ENCODE measurements at places on chromosomes 2 and 18. TPM values are rescaled to one million over a fixed set of nuclear protein-coding genes. Genes with fewer than 3 reads are reported as not detected.

GRCh38 chr2:165801176-165801575 is 7.1 kb upstream of the GALNT3 start:
- no peak for DNase-seq

DNA sequence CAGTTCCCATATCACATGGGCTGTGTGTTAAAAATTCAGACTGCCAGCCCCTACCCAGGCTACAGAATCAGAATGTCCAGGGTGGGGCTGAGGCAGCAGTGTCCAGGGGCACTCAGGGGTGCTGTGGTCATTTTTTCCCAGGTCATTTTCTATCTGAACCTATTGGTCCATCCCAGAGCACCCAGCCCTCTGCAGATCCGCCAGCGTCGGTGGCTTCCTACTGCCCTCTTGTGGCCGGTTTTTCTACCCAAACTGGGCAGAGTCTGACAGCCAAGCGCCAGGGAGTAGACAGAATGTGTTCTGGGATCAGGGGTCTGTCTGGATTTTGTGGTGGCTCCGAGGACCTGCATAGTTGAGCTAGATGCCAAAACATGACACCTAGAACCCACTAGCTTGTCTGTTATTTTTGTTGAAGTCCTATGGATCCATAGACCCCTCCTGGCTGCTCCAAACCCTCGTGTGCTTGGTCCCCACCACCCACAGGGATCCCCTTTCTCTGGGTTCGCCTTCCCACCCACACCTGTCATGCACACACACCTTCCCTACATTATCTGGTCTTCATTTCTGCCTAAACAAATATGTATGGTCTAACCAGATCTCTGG is 34.1 kb upstream of the RMDN2 start:
- peak; percentile 78 for DNase-seq

DNA sequence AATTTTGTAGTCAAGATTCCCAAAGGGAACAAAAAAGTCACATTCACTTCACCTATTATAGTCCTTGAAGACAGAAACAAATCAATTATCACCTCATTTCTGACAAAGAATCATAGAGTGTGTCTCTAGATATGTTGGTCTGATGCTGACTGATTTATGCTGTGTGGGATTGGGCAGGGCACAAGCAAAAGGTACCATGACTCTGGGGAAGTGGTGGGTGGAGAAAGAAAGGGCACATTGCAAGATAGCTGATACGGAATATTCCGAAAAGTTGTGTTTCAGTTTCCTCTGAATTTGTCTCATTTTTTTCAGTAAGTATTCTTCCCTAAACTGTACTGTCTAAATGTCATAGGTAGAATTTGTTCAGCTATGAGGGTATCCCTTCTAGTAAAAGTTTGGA is 268.0 kb downstream of the MREG start:
- no peak for DNase-seq

- DNase-seq: no peak
Measured at GRCh38 chr2:217033186-217033585, 173.3 kb upstream of the TNP1 start.

DNA sequence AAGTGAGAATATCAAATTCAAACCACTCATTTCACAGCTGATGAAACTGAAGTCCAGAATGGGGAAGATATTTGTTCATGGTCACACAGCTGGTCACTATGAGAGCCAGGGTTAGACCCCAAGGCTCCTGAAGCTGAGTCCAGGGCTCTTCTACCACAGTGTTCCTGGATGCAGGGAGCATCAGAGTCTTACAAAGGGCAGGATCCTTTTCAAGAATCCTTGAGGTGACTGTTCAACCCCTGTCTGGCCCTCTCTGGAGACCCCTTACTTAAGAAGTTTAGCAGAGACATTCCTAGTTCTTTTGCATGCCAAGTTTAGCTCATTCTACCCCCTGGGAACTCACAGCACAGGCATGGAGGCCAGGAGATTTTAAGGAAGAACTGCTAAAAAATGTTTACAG is 15.7 kb downstream of the PROKR1 start:
- no peak for DNase-seq

DNA sequence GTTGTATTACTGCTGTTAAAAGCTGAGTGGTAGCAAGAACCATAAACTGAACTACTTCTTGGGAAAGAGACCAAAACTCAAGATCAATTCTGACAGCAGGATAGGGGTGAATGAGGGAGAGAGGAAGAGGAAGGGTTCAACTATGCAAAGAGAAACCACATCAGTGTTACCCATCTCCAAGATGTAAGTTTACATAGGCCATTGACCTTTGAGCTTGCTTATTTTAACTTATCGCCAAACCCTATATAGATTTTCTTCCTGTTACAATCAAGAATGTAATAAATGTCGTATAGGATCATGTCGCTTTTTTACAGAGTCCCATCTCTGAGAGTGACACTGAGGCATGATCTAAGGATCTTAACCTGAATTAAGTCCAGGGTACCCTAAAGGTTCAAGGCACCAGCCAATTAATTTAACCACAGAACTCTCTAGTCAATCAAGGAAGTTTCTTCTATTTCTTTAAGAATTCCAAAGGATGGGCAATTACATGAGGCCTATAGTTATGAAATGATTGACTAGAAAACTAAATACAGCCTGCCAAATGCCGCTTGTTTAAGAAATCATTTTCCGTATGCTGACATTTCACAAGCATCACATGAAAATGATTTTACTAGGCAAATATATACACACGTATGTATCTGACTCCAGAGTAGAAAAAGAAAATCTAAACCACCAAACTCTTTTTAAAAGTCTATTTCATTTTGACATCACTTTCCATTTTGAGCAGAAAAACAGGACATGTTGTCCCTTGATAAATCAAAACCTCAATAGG is 11.8 kb downstream of the RND3 start:
- no peak for DNase-seq

DNA sequence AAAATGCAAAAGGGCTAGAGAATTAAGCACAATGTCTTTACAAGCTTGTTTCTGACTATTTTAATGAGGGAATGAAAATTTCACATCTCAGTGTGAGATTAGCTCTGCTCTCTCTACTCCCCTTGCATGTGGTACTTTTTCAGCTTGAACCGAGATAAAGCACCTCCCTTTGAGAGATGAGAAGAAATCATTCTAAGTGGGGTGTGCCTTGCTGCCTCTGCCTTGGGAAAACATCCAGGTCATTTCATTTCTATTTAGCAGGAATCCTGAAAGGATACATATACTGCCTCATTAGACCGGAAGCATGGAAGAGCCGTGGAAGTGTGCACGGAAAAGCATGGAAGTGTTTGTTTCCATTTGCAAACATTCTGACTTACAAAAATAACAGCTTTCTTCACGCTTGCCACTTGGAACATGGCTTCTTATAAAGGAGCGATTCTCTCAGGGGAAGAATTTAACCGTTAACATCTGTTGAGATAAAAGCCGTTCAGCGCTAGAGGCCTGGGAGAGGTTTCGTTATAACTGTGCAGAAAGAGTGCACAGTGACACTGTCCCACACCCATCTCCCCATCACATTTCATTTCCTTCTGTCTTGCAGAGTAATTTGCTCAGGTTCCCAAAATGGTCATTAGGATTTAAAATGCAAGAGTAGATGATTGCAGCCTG is 16.7 kb downstream of the NOSTRIN start:
- no peak for DNase-seq

DNA sequence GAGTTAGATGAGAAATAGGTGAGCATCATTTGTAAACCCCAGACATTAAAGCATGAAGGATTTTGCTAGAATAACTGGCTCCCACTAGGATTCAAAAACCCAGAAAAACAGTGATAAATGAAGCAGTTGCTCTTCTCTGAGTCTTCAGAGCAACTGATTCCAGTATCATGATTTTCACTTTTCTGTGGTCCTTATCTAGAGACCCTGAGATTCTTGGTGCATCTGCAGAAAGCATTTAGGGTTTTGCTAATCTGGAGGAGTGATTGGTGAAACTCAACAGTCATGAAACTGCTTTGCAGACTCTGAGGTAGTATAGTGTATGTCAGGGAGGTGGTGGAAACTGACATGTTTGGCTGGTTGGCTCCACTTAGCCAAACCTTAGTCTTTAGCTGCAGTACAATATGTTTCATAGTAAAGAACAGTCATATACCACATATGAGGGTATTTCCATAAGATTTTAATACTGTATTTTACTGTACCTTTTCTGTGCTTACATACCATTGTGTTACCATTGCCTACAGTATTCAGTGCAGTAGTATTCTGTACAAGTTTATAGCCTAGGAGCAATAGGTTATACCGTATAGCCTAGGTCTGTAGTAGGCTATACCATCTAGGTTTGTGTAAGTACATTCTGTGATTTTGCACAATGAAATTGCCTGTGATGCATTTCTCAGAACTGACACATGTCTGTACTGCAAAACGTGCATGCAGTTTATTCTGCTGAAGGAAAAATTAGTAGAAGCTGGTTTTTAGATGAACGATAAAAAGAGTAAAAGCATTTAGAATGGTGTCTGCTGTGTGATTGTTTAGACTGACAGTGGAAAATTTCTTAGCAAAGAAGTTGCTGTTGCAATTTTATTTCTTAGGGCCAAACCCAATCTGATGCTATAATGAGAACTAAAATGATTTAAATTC is 23.8 kb downstream of the EML4 start:
- no peak for DNase-seq

DNA sequence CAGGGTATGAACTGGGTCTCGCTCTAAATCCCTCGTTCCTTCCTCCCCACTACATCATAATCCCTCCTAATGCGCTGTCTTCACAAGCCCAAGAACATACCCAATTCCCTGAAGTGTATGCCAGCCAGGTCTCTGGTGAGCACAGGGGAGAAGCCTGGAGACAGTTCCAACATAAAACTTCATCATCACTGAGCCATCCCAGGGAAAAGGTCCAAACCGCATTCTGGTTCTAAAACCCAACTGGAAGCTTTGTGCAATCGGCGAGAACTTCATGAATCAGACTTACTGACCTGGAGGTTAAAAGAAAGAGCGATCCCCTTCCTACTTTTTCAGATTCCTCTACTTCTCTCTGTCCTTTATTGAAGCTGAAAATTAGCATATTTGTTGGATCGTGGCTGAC is 132.7 kb downstream of the ALPK2 start:
- no peak for DNase-seq

GRCh38 chr18:57806978-57807285 is 3.8 kb upstream of the ATP8B1 start:
- DNase-seq: peak; percentile 71

DNA sequence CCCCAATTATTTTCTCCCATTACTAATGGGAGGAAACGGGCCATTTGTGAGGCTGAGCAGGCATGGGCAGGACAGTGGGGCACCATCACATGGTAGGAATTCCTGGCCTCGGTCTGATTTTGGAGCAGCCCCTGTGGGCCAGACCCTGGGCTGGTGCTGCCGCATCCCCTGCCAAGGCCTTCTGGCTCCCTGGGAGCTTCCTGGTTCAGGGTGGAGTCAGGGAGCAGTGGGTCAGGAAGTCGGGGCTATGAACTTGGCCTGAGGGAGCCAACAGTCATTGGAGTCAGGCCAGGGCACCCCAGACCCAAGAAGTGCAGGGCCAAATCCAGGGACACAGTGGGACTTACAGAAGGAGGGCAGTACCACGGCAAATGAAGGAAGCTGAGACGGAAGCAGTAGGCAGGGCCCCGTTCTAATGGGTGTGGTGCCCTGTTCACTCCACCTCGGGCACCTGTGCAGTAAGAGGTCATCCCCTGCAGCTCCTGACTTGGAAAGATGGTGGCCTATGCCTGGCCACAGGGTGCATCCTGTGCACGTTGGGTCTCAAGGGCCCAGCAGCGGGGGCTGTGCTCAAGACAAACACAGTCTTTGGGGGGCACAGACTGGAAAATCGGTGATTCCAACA is 328.1 kb downstream of the SMAD2 start:
- DNase-seq: no peak

DNA sequence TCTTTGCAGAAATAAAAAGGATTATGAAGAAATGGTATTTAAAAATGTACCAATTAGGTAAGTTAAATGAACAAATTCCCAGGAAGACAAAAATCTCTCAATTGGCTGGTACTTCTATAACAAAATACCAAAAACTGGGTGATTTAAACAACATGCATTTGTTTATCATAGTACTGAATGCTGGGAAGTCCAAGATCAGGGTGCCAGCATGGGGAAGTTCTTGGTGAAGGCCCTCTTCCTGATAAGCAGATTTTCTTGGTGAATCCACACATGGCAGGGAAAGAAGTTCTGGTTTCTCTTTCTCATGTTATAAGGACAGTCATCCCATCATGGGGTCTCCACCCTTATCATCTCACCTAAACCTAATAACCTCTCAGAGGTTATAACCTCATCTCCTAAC is 271.6 kb upstream of the SETBP1 start:
- DNase-seq: no peak

DNA sequence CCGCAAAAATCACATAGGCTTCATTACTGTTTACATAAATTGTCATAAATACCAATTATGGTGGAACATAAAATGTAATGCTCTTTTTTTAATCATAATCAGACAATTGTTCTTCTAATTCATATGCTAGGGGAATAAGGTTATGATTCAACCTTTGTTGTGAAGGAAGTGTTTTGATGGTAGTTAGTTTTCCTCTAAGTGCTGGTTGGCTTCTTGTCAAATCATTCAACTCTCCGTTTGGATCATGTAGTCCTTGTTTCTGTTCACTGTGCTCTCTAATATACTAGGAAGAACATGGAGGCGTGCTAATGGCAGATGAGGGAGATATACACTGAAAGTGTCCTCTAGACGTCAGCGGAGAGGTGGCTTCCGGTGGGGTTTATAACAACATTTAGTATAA is 1938.0 kb upstream of the PIK3C3 start:
- DNase-seq: no peak

- DNase-seq: no peak
Measured at GRCh38 chr2:132482821-132483220, 66.2 kb downstream of the GPR39 start.

GRCh38 chr2:150020937-150021673 is 433.5 kb upstream of the MMADHC start:
- no peak for DNase-seq

NTSR2 gene
- total RNA-seq: not detected

PAIP2B gene
- total RNA-seq: 18.1 TPM

TSPYL6 gene
- total RNA-seq: not detected

OTOS gene
- total RNA-seq: not detected

IL1F10 gene
- not detected for total RNA-seq

APLF gene
- 8.2 TPM for total RNA-seq

CYTIP gene
- 4.8 TPM for total RNA-seq

DYNAP gene
- total RNA-seq: not detected

ELP2 gene
- total RNA-seq: 31.4 TPM

RGPD3 gene
- total RNA-seq: 0.43 TPM

HDHD2 gene
- 15.7 TPM for total RNA-seq

GALR1 gene
- 0.04 TPM for total RNA-seq

CNTNAP5 gene
- total RNA-seq: not detected

EFR3B gene
- 2.6 TPM for total RNA-seq

DNAJB2 gene
- total RNA-seq: 33.3 TPM

UGT1A3 gene
- total RNA-seq: not detected

KIAA2012 gene
- not detected for total RNA-seq
